ENCODE measurements at places on chromosomes 1 and 21. TPM values are rescaled to one million over a fixed set of nuclear protein-coding genes. Genes with fewer than 3 reads are reported as not detected.

DNA sequence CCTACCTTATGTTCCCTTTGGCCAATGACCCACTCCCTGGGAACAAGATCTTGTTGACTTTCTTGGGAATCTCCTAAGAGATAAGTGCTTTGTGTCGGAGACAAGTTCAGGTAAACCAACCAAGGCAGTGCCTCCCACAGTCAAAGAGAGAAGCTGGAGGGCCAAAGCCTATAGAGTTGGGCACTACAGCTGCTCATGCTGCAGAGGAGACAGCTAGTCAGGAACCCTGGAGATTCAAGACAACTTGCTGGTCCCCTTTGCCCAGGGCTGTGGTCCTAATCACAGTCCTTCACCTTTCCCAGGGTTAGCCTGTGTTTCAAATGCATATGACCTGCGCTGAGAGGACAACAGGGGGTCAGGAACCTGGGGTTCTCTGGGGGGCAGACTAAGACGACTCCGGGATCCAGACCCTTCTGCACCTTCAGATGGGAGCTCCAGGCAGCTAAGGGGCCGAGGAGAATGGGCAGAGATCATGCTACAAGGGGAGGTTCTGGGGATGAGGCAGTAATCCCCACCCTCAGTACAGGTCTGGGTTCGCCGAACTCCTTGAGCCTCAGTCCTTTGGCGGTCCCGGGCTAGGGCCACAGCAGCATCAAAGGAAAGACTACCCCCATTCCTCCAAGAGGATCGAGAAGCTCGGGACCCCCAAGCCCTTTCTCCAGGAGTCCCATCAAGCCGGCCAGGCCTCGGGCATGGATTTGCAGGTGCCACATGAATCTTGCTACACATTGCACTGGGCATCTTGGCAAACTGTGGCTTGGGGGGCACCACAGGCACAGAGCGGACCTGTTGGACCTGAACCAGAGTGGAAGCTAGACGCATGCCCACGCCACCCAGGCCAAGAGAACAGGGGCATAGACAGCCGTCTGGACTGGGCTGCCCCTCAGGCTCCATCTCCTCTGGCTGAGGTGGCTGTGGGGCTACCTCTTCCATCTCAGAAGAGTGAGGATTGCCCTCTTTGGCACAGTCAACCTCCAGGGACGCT, 2.0 kb upstream of the USF1 start:
- H3K27me3 ChIP-seq, result no peaks in the 10 kb centered on the region
- no peak overlapping the region for H3K4me3 ChIP-seq
- H3K4me1 ChIP-seq, result no peaks in the 10 kb centered on the region
- no peak overlapping the region for H3K27ac ChIP-seq

DNA sequence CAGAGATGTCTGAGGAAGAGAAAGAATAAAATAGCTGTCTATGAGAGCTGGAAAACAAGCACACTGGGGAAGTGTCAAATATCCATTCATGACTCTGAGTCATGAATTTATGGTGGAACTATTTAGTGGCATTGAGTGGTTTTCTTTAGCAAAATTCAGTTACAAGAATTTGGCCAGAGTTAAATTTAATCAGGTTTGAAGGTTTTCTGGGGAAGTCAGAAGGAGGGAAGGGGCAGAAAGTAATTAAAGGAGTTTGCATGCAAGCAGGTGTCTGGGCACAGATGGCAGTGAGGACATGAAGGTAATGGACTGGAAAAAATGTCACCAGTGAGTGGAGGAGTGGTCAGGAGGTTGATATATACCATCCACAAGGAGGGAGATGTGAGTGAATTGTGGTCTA, 121.9 kb upstream of the IVNS1ABP start:
- H3K27ac ChIP-seq, result peak overlapping the region; percentile 51
- no peaks in the 10 kb centered on the region for H3K27me3 ChIP-seq
- DNase-seq, result no peak
- no peaks in the 10 kb centered on the region for H3K36me3 ChIP-seq

- H3K4me1 ChIP-seq, result no peaks in the 10 kb centered on the region
- no peaks in the 10 kb centered on the region for H3K36me3 ChIP-seq
- DNase-seq, result no peak
- no peak overlapping the region for H3K27ac ChIP-seq
- no peaks in the 10 kb centered on the region for H3K27me3 ChIP-seq
Observed at GRCh38 chr21:28025111-28025510, 967.6 kb downstream of the LTN1 start.

- H3K27me3 ChIP-seq, result no peaks in the 10 kb centered on the region
- no peak for DNase-seq
- H3K4me1 ChIP-seq, result no peaks in the 10 kb centered on the region
- H3K36me3 ChIP-seq, result no peaks in the 10 kb centered on the region
Observed at GRCh38 chr1:108854221-108855019, 2.5 kb downstream of the AKNAD1 start.

- no peaks in the 10 kb centered on the region for H3K4me1 ChIP-seq
- DNase-seq, result no peak
- no peaks in the 10 kb centered on the region for H3K36me3 ChIP-seq
- no peaks in the 10 kb centered on the region for H3K27me3 ChIP-seq
Observed at GRCh38 chr1:41975850-41976569, 57.3 kb upstream of the HIVEP3 start.

GRCh38 chr1:33014464-33015163, 22.1 kb downstream of the AK2 start:
- H3K36me3 ChIP-seq, result no peaks in the 10 kb centered on the region
- no peak overlapping the region for H3K27ac ChIP-seq
- H3K4me1 ChIP-seq, result no peaks in the 10 kb centered on the region
- no peak for DNase-seq

DNA sequence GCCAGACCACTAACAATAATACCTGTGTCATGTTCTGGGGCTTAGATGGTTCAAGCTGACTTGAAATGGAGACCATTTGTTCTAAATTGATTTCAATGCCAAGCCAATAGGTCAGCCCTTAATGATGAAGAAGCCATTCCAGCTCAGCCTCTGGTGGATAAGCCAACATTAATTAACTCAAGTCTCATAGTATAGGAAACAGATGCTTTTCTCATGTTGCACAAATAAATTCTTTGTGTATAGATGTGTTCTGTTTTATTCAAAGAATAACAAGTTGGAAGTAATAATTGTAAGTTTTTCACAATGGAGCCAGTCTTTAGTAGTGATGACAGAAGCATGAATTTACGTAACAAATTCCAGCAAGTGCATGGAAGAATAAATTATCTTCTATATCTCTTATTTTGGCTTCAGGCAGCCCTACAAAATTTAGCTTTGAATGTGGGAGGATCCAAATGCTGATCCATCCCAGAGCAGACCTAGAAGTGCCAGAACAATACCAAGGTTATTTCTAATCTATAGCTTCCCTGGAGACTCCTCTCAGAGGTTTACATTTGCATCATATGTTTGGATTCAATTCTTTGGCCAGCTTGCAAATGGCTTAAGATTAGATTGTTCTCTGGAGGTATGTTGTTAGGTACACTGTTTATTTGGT, 42.2 kb upstream of the C1orf105 start:
- no peaks in the 10 kb centered on the region for H3K4me1 ChIP-seq
- H3K27me3 ChIP-seq, result no peaks in the 10 kb centered on the region
- no peak overlapping the region for H3K27ac ChIP-seq
- DNase-seq, result no peak

GRCh38 chr1:63533931-63534330, 10.6 kb downstream of the EFCAB7 start:
- no peak overlapping the region for H3K4me3 ChIP-seq
- DNase-seq, result no peak
- H3K27ac ChIP-seq, result no peak overlapping the region
- H3K27me3 ChIP-seq, result no peaks in the 10 kb centered on the region

- H3K4me1 ChIP-seq, result peaks cover 24% of the 10 kb centered on the region
- peak overlapping the region; percentile 73 for H3K27ac ChIP-seq
- H3K36me3 ChIP-seq, result no peaks in the 10 kb centered on the region
Observed at GRCh38 chr1:223738465-223739365, 26.4 kb downstream of the CAPN2 start.

- H3K4me3 ChIP-seq, result no peak overlapping the region
- H3K4me1 ChIP-seq, result no peaks in the 10 kb centered on the region
- H3K36me3 ChIP-seq, result no peaks in the 10 kb centered on the region
- no peak overlapping the region for H3K27ac ChIP-seq
- no peaks in the 10 kb centered on the region for H3K27me3 ChIP-seq
Observed at GRCh38 chr1:4526747-4527146, 127.7 kb upstream of the AJAP1 start.

GRCh38 chr21:41500931-41501381, 7.0 kb downstream of the TMPRSS2 start:
- H3K27ac ChIP-seq, result peak overlapping the region; percentile 94
- H3K27me3 ChIP-seq, result no peaks in the 10 kb centered on the region
- H3K4me3 ChIP-seq, result no peak overlapping the region
- H3K36me3 ChIP-seq, result no peaks in the 10 kb centered on the region
- H3K4me1 ChIP-seq, result peaks cover 4% of the 10 kb centered on the region

DNA sequence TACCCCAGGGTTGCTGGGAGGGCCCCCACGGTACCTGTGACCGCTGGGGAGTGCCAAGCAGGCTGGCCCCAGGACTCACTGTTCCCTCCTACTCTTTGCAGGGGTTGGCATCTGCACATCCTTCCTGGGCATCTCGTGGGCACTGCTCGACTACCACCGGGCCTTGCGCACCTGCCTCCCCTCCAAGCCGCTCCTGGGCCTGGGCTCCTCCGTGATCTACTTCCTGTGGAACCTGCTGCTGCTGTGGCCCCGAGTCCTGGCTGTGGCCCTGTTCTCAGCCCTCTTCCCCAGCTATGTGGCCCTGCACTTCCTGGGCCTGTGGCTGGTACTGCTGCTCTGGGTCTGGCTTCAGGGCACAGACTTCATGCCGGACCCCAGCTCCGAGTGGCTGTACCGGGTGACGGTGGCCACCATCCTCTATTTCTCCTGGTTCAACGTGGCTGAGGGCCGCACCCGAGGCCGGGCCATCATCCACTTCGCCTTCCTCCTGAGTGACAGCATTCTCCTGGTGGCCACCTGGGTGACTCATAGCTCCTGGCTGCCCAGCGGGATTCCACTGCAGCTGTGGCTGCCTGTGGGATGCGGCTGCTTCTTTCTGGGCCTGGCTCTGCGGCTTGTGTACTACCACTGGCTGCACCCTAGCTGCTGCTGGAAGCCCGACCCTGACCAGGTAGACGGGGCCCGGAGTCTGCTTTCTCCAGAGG, 6.8 kb downstream of the XKR8 start:
- no peaks in the 10 kb centered on the region for H3K4me1 ChIP-seq
- peaks cover 5% of the 10 kb centered on the region for H3K36me3 ChIP-seq
- no peak overlapping the region for H3K4me3 ChIP-seq
- H3K27ac ChIP-seq, result no peak overlapping the region
- DNase-seq, result no peak

DNA sequence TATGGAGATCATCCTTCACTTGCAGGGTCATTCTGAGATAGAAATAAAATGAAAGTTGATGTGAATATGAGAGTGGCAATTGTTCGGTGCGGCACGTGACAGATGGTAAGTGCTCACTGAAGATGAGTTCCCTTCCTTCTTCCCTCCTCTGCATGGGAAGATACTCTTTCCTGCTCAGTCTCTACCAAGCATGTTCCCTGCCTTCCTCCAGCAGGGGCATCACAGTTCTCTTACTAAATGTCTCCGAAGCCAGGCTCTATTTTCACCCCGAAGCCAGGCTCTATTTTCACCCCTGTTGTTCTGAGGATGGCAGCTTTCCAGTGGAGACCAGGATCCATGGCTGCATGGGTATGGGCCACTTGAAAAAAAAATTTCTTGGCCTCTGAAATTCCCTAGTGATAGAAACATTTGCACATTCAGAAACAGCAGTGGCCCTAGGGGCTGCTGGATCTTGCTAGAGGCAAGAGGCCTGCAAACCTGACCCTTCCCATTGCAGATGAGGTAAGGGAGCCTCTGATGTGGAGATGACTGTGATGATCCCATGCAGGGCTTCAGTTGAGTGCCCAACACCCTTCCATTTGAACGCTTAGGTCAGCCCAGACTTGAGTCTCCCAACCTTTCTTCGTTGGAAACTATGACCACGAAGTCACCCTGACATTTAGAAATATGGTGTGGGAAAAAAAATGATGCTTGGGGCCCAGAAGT, 123.7 kb upstream of the HMGB4 start:
- H3K27ac ChIP-seq, result no peak overlapping the region
- no peak for DNase-seq
- no peaks in the 10 kb centered on the region for H3K27me3 ChIP-seq
- H3K36me3 ChIP-seq, result no peaks in the 10 kb centered on the region
- no peaks in the 10 kb centered on the region for H3K4me1 ChIP-seq

GRCh38 chr21:34336245-34336644, 27.6 kb upstream of the KCNE2 start:
- no peak for DNase-seq
- H3K36me3 ChIP-seq, result no peaks in the 10 kb centered on the region
- H3K4me3 ChIP-seq, result no peak overlapping the region

DNA sequence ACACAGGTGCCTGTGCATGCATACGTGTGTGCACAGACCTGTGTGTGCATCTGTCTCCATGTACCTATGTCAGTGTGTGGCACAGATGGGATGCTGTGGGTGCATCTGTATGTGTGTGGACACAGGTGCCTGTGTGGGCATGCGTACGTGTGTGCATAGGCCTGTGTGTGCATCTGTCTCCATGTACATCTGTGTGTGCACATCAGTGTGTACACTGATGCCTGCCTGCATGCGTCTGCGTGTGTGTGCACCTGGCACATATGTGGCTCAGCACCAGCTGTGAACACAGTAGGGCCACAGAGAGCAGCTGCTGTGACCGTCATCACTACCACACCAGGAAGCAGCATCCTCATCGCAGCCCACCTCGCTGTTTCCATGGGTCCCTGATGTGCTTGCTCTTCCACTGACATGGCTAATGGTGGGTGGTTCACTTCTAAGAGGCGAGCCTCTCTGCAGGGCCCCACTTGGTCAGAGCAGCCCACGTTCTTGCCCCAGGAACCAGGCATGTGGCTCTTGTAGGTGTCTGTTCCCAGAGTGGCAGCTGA, 9.6 kb upstream of the SPATC1L start:
- H3K36me3 ChIP-seq, result peaks cover 19% of the 10 kb centered on the region
- no peak overlapping the region for H3K27ac ChIP-seq
- no peaks in the 10 kb centered on the region for H3K27me3 ChIP-seq
- no peak for DNase-seq
- H3K4me1 ChIP-seq, result no peaks in the 10 kb centered on the region

DNA sequence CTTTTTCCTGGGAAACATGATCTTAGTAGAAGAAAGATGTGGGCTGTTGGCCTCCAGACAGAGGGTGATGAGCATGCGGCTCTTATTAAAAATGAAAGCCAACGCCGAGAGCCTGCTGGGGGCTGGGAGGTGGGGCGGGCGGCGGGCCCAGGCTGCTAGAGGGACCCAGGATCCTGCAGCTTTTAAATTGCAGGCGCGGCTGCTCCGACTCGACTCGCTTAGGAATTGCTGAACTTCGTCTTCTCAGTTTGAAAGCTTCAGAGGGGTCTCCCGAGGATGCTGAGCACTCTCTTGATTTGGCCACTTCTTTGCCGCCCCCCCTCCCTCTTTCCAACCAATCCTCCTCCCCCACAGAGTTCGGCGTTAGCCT, 1.2 kb downstream of the AGPAT3 start:
- no peaks in the 10 kb centered on the region for H3K27me3 ChIP-seq
- peaks cover 8% of the 10 kb centered on the region for H3K4me1 ChIP-seq
- peak overlapping the region; percentile 58 for H3K4me3 ChIP-seq

- no peak overlapping the region for H3K4me3 ChIP-seq
- H3K27me3 ChIP-seq, result no peaks in the 10 kb centered on the region
- no peak for DNase-seq
- no peaks in the 10 kb centered on the region for H3K36me3 ChIP-seq
- no peaks in the 10 kb centered on the region for H3K4me1 ChIP-seq
- no peak overlapping the region for H3K27ac ChIP-seq
Observed at GRCh38 chr1:108852221-108852975, 4.5 kb downstream of the AKNAD1 start.

SCMH1 gene
- total RNA-seq, result 26.3 TPM

ADAMTS5 gene
- 1.6 TPM for total RNA-seq

OR2L13 gene
- total RNA-seq, result not detected

MANEAL gene
- total RNA-seq, result 18.2 TPM

INKA2 gene
- total RNA-seq, result 2.2 TPM

SLAMF6 gene
- total RNA-seq, result 1.4 TPM

MAN1C1 gene
- 2.7 TPM for total RNA-seq

Measured in colonic mucosa (tissue), 4 donors.